ENCODE measurements at places on chromosomes 12 and 14. TPM values are rescaled to one million over a fixed set of nuclear protein-coding genes. Genes with fewer than 3 reads are reported as not detected.

GRCh38 chr14:74509587-74510222 is 16.1 kb downstream of the ISCA2 start:
- DNase-seq = no peak

DNA sequence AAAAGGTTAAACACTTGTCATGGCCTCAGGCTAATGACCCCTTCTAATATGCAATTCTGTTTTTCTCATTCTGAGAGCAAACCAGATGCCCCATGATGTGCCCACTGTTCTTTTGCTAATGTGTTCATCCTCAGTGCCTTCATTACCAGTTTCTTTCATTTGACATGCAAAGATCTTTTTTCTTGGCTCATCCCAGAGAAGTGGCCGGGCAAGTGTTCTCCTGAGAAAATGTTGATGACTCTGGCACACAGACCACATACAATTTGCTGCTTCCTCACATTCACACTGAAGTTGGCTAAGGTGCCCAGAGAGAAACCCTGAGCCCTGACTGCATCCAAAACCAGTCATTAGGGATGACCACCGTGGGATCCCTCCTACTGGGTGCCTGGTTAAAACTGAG is 833.3 kb downstream of the DIO2 start:
- no peak for DNase-seq

Gene SCNN1A
- 136 TPM for total RNA-seq

Gene CINP
- 51.1 TPM for total RNA-seq

- DNase-seq = no peak
Observed at GRCh38 chr14:97900196-97900854, 1103.1 kb downstream of the VRK1 start.

Gene RNFT2
- 7.2 TPM for total RNA-seq

Gene LIN7A
- total RNA-seq = not detected

Gene ADGRD1
- total RNA-seq = 0.68 TPM

GRCh38 chr12:85632390-85632789 is 203.8 kb downstream of the RASSF9 start:
- DNase-seq = no peak

Gene BEGAIN
- total RNA-seq = 7.0 TPM

Gene ERGIC2
- 63.6 TPM for total RNA-seq

Gene WNT5B
- total RNA-seq = 0.44 TPM

Gene LTBP2
- 16.8 TPM for total RNA-seq

Measured in MCF 10A (cell line).